Cerebellar nuclear complex (tissue), 1 donor: ENCODE measurements at places on chromosomes 5 and 9.

DNA sequence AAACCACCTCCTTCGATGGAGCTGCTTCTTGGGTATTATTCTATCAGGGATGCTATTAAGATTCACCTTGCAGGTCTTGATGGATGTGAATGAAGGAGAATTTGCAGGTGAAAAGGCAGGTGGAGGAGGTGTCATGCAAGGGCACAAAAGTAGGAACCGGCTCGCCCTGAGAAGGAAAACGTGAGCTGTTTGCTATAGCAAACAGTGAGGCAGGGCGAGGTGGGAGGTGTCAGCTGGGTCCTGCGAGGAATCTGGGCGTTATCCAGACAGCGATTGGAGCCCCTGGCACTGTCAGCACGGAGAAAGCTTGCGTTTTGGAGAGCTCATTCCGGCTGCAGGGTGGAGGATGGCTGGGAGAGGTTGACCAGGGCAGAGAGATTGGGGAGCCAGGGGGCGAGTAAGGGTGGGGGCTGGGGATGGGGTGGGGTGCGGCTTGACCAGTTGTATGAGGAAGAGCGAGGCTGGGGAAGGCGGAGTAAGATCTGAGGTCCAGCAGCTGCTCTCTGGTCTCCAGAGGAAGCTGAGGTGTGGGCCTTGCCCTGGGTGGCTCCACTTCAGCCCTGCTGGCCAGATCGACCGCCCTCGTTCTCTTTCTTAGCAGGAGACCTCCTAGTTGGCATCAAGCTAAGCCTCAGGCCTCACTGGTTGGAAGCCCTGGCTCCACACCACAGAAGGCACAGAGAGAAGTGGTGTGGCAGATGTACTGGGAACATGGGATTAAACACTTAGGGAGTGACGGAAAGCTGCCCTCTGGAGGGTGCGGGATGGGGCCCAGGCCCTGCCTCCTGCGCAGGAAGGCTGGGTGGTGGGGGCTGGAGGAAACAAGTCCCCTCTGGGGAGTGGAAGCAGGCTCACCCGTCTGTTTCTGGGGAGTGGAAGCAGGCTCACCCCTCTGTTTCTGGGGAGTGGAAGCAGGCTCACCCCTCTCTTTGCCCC, 54.7 kb upstream of the NEURL1B start:
- DNase-seq = no peak

- DNase-seq = no peak
Measured at GRCh38 chr9:113973226-113973625, 97.1 kb downstream of the ZNF618 start.

- DNase-seq = no peak
Measured at GRCh38 chr5:62603934-62604333, 25.3 kb downstream of the LRRC70 start.

DNA sequence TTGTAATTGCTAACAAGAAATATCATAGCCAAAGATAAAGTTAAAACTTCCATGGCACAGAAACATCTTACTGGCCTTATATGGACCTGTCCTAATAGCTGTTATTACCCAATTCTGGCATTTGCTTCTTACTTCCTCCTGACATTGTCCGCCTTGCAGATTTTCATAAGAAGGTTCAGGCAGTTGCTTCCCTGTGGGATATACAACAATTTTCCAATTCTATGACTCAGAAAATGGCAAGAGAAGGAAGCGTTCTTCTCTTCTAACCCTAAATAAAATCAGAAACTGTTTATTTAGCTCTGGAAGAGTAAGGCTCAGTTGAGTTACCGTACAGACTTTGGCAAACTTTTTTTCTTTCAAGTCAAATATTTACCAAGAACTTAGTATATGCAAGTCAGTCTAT, 1.7 kb downstream of the PRKAA1 start:
- DNase-seq = no peak

DNA sequence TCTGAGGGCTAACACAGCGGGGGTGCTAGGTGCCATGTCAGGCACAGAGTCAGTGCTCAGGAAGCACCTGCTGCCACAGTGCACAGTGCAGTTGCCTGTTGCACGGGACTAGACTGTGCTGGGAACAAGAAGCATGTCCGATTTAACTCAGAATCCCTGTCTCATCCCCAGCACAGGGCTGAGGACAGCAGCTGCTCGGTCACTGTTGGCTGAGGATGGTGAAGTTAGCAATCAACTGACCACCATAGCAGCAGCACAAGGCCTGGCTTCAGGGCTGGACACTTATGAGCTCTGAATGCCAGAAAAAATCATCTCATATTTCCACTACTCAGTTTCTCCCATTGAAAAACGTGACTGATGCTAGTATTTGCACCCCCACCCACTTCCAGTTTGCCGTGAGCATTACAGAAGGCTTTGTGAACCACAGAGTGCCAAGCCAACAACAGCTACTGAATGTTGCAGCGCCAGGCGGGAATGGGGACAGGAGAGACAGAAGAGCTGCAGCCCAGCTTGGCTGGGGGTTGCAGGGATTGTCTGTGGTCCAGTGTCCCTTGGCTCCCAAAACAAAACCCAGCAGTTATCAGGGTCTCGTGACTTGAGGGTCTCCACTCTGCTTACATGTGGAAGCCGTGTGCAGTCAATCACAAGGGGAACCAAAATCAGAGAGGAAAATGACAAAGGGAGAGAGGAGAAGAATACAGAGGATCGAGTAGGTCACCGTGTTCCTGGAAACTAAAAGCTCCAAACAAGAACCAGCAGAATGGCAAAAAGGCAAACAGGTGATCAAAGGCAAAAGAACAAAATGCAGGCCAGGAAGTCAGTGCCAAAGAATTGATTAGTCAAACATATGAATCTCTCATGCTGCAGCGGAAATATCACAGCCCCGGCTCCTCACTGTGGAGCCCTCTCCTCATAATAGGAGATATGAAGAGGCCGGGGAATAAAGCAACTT, 155.6 kb downstream of the CRB2 start:
- no peak for DNase-seq

GRCh38 chr9:32293091-32293490, 91.4 kb upstream of the ACO1 start:
- no peak for DNase-seq

- no peak for DNase-seq
Measured at GRCh38 chr5:112219000-112219399, 200.1 kb downstream of the EPB41L4A start.

- no peak for DNase-seq
Measured at GRCh38 chr9:95201206-95201605, 116.3 kb downstream of the FANCC start.

DNA sequence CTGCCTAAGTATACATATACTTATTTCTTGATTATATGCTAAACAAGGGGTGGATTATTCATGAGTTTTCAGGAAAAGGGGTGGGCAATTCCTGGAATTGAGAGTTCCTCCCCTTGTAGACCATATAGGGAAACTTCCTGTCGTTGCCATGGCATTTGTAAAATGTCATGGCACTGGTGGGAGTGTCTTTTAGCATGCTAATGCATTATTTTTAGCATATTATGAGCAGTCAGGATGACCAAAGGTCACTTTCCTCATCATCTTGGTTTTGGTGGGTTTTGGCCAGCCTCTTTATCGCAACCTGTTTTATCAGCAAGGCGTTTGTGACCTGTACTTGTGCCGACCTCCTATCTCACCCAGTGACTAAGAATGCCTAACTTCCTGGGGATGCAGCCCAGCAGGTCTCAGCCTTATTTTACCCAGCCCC, 80.9 kb downstream of the ALDH7A1 start:
- no peak for DNase-seq
